ENCODE measurements at places on chromosomes 4 and X. TPM values are rescaled to one million over a fixed set of nuclear protein-coding genes. Genes with fewer than 3 reads are reported as not detected.

GRCh38 chr4:175635546-175635945 is 176.5 kb downstream of the GPM6A start:
- no peak for DNase-seq

GRCh38 chrX:72020788-72021187 is 110.1 kb downstream of the NHSL2 start:
- no peak for DNase-seq

DNA sequence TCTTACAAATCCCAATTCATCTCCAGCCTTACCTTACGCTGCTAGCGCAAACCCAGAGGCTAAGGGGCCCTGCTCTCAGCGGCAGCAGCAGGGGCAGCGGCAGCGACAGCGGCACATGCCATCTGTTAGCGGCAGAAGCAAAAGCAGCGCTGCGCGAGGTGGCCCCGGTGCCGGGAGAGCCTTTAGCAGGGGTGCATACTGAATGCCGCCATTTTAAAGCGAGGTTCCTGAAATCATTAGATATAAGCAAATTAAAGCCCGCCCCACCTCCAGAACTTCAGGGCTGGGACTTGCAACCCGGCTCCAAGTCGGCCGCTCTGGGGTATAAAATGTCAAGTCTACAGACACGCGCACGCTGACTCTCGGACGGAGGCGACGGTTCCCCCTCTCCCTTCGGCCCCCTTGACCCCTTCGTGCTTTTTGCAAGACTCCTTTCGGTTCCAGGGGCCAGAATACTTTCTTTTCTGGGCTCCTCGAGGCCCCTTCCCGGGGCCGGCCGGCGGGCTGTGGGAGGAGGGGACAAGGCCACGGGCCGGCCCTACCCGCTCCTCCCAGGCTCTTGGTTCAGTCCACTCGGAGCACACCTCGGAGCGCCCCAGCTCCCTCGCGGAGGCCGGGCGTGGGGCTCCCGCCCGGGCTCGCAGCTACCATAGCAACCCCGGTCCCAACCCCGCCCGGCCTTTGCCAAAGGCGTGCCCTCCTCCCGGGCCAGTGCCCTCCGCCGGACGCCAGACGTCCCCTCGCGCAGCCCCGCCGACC is at the start of gene MBNL3:
Gene MBNL3 (minus strand): TSS at position 220 of the 759 bp plus-strand sequence. CDS start 49,427 bp downstream, outside the sequence.
- DNase-seq = peak; percentile 72

DNA sequence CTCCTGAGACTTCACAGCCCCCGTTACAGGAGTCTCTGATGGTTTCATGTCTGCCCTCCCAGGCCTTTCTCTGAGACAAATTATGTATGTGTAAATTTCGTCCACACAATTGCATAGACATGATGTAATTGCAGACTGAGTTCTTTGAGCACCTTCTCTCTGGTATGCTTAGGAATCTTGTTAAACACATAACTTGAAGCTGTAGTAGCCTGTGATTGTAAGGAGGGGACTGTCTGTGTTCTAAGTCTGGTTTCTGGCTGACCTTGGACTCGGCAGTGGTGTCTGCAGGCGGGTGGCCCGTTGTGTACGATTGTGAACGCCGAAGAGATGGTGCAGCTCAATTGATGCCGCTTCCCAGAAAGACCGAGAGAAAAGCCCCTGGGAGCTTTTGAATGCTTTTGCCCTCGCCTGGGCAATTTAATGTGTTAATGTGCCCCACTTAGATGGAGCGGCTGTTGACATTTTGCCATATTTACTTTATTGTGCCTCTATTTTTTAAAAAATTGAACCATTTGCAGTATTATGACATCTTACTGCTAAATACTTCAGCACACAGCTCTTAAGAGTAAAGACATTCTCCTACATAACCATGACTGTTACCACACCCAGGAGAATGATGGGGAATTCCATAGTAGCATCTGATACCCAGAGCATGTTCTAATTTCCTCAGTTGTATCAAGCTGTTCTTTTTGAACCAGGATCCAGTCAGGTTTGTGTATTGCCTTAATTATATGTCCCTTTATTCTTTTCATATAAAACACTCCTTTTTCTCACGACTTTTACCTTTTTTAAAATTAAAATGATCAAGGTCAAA is 58.4 kb upstream of the TADA2B start:
- DNase-seq = no peak

DNA sequence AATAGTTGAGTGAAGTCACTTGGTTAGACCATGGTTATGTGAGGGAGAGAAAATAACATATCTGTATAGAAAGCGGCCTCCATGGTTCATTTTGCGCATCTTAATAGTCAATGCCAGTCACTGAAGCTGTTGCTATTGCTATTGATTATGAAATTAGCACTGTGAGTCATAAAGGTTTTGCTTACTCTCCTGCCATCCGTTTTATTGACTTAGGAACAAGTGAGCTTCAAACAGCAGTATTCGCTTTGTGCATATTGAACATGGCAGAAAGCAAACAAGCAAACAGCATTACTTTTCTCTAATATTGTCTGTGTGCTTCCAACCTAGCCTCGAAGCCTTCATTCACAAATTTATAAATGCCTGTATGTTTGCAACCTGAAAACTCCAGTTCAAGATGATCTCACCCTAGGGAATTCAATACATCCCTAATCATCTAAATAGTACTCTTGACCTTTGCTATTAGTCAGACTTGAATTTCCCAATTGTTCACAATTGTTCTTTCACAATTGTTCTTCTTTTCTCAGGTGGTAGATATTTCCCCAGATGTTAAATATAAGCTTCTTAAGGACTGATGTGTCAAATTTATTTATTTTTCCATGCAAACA is 55.9 kb upstream of the GABRA2 start:
- no peak for DNase-seq

GRCh38 chrX:123185721-123186120 is 1.6 kb downstream of the GRIA3 start:
- no peak for DNase-seq

DNA sequence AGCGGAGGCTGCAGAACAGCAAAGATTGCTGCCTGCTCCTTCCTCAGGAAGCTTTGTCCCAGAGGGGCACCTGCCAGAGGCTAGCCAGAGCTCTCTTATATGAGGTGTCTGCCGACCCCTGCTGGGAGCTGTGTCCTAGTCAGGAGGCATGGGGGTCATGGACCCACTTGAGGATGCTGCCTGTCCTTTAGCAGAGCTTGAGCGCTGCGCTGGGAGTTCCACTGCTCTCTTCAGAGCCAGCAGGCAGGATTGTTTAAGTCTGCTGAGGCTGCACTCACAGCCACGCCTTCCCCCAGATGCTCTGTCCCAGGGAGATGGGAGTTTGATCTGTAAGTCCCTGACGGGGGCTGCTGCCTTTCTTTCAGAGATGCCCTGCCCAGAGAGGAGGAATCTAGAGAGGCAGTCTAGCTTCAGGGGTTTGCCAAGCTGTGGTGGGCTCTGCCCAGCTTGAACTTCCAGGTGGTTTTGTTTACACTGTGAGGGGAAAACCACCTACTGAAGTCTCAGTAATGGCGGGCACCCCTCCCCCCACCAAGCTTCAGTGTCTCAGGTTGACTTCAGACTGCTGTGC is 10.9 kb downstream of the DCK start:
- no peak for DNase-seq

DNA sequence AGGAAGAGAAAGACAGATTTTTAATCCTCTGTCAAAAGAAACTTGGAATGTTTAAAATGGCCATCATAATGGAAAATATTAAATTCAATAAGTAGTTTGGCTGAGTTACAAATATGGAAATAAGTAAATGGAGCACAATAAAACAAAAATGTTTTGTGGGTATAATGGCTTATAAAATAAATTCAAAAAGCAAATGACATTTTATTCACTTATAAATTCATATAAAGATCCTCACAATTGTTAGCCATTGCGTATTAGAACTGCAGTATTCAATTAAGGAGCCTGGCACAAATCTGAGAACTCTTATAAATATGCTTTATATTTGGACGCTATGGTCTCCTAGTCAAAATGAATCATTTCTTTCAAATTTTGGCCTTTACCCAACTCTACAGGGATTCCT is 339.0 kb upstream of the PABPC4L start:
- no peak for DNase-seq

DNA sequence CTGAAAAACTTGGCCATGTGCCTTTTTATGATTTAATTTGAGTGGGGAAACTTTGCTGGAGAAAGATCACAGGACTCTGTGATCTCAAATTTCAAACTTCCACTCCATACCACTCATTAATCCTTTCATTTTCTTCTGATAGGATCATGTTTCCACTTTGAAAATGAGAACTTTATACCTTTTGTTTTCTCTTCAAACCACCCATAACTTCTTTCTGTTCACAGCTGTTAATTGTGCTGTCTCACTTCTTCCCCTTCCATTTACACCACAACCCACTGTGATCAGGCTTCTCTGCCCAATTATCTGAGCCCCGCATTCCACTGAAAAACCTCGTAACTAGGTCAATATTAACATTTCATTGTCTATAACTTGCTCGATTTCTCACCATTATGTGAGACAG is 47.0 kb upstream of the ARSJ start:
- no peak for DNase-seq

DNA sequence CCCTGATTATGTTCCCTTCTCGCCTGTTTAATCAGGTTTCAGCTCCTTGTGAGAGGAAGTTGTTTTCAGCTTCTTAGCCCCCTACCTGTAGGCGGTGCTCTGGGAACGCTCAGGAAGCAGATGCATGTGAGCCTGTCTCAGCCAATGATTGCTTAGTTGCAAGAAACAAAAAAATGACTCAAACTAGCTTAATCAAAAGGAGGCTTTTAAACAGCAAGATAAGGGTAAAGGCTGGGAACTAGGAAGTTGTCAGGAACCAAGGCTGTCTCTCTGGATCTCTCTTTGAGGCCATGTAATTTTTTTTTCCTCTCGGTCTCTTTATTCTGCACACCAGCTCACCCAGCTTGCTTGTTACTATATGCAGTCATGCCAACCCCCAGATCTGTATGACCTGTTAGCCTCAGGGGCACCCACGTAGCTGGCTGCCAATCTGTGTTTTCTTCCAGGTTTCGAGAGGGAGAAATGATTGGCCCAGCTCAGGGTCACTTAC is 109.1 kb downstream of the PTTG2 start:
- peak; percentile 86 for DNase-seq

DNA sequence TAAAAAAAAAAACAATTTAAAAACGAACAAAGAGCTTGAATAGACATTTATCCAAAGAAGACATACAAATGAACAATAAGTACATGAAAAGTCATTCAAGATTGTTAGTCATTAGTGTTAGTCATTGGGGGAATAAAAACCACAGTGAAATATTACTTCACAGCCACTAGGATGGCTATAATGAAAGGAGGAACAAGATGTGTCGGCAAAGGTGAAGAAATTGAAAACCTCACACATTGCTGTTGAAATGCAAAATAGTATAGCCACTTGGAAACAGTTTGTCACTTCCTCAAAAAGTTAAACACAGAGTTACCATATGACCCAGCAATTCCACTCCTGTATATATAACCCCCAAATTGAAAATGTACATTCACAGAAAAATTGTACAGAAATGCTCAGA is 45.2 kb upstream of the SLC39A8 start:
- DNase-seq = no peak

Gene GPR173
- 2.2 TPM for total RNA-seq

Gene CXCL3
- 12.9 TPM for total RNA-seq

Gene HTT
- total RNA-seq = 30.6 TPM

Gene GPM6B
- 4.9 TPM for total RNA-seq

All from hepatocyte (in vitro differentiated cells).